Activated CD8-positive, alpha-beta memory T cell treated with anti-CD3 and anti-CD28 coated beads for 4 hours (primary cell): ENCODE measurements at places on chromosomes 6 and 20.

DNA sequence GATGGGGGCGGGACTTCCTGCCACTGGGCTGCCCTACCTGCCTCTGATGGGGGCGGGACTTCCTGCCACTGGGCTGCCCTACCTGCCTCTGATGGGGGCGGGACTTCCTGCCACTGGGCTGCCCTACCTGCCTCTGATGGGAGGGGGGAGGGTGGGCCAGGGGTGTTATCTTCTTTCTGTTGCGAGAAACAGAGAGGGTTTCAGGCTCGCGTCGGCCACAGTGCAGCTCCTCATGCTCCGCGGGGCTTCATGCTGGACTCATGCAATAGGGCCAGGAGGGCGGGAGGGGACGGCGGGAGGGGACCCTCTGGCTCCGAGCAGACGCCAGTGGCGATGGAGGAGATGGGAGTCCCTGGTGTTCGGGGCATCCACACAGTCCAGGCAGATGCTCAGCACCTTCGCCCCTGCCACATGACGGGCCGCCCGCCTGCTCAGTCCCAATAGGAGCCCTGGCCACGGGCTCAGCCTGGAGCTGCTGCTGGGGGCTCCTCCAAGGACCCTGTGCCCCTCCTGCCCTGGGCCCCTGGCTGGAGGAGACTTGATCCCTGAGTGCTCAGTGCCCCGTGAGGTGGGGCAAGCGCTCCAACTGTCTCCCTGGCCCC is 48.8 kb upstream of the CHRNA4 start:
- no peak for DNase-seq

DNA sequence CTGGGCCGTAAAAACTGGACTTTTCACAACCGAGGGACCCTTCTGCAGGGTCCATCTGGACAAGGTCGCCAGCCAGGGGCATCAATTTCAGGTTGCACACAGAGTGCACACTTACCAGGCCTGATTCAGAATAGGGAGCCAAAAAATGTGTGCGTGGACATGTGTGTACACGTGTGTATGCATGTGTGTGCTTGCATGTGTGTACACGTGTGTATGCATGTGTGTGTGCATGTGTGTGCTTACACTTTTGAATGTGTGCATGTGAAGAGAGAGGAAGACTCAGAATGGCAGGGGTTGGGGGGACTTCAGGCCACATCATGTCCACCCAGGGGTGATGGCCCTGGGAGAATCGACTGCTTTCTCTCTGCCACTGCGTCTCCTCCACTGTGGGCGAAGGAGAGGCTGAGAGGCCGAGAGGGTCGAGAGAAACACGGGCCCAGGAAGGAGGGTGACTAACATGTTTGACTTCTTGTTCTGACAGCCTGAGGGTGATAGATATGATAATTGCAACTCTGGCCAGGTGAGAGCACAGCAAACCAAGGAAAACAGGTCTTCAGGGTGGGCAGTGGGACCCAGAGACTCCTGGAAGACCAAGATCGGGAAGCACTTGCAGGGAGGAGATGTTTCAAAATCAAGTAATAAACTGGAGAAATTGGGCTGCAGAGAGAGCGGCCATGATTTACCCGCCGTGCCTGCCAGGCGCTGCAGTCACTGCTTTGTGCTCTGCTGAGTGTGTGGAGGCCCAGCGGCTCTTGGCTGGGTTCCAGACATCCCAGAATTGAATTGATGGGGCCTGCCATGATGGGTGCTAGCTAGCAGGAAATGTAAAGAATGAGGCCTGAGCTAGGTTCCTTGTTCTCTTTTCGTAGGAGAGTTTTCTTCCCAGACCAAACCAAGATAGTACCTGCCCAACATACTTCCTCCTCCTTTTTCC is 310.8 kb downstream of the QKI start:
- no peak for DNase-seq

GRCh38 chr6:121430514-121431460 is 4.7 kb upstream of the GJA1 start:
- DNase-seq = no peak

DNA sequence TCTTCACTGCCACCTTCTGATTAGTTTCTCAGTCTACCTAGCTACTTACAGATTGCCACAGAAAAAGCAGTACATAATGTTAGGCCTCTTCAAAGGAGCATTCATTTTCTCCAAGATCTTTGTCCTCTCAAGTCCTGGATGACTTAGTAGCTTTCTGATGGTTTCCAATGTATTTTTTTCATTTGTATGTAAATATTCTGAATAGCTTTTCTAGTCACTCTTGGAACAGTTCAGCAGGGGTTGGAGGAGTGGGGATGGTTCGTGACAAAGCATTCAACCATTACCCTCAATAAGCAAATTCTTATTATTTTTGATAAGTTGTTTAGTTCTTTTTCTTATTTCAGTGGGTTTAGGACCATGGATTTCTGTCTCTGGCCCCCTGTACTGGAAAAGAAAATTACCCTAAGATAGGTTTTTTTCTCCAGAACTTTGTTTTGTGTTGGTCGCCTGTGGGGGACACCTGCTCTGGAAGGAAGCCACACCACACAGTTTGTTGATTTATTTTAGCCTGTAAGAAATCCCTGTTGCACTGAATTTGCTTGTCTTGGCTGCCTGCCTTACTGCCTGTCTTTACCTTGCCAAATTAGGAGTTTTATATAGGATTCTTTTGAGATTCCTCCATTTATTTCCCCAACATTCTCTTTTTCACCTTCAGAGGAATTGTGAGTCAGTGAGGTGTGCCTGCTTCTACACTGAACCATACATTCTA is 247.9 kb downstream of the RFPL4B start:
- DNase-seq = no peak

DNA sequence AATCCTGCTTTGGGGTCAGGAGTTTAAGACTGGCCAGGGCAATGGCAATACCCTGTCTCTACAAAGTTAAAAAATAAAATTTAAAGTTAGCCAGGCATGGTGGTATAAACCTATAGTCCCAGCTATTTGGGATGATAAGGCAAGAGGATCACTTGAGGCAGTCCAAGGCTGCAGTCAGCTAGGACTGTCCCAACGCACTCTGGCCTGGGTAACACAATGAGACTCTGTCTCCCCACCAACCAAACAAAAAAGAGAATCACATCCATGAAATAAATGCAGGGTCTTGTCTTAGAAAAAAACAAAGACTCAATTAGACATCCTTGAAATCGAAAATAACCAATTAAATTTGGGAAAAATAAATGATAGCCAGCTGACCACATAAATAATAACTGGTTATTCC is 88.9 kb downstream of the PHIP start:
- no peak for DNase-seq

DNA sequence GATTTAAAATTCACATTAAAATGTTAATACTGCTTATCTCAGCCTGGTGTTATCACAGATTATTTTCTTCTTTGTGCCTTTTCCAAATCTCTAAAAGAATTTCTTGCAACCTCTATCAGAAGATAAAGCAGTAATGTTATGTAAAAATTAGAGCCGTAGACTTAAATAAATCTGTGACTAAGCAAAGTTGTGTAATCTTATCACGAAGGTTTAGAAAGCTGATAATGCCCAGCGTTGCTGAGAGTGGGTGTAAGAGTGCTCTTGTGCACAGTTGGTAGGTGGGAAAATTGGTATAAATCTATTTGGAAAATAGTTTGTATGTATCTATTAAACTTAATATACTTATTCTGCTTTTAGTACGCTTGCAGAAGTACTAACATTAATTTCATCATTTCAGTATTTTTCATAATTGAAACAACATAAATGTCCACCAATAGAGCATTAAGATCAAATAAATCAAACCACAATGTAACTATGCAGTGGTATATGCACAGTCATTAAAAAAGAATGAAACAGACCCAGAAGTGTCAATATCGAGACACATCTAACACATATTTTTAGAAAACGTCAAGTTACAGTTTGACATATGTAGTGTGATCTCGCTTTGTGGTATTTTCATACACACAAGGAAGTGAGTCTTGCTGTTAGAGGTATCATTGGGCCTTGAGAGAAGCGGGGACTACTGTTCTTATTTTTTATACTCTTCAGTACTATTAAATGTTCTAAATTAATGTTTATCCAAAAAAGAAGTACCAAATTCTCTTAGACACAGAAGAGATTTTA is 54.4 kb upstream of the PBOV1 start:
- DNase-seq = no peak

DNA sequence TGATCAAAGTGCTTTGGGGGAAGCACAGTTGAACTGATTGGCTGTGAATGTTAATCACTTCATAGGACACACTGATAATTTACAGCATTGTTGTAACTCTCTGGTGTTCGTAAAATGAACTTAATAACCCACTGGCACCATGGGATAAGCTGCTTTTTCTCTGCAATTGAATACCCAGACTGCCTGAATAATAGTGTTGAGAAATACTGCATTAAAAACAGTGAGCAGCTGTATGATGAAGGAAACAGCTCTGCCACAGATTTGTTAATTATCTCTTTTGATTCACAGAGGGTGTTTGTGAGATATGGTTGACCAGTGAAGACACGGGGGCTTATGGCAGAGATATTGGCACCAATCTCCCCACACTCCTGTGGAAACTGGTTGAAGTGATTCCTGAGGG is 420.9 kb downstream of the CDKAL1 start:
- no peak for DNase-seq

DNA sequence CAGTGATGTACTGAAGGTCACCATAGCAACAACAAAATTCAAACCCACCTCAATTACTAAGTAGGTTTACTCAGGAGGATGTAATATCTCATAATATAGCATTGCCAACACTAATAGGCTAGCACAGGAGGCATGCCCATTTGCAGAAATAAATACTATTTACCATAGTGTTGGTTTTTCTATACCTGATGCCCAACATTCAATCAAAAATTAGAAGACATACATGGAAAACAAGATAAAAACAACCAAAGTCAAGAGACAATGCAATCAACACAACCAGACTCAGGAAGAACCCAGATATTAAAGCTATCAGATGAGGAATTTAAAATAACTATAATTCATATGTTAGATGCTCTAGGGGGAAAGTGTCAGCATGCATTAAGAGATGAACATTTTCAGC is 14.3 kb upstream of the TXNDC5 start:
- DNase-seq = no peak

GRCh38 chr6:116047173-116047933 is 13.3 kb downstream of the FRK start:
- no peak for DNase-seq

GRCh38 chr20:62193079-62194025 is 10.5 kb downstream of the MTG2 start:
- DNase-seq = no peak

DNA sequence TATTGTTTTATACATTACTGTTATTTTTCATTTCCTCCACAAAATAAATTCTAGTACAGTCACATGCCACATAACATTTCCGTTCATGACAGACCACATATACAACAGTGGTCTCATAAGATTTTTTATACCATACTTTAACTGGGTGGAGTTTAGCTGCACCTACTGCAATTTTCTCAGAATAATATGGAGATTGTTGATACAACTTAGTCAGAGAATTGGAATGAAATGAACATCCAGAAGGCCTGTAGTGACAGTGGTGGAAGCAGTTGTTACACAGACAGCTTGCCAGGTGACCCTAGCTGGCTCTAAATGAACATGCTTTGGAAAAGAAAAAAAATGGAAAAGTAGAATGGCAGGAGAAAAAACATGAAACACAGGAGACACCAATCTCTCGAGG is 183.2 kb upstream of the TCF21 start:
- DNase-seq = no peak
